Osteoblast (primary cell): ENCODE measurements at places on chromosomes 3 and 15.

GRCh38 chr15:69523010-69524001 lies 70.7 kb downstream of the RPLP1 start:
- DNase-seq: peak; percentile 95

- no peak for DNase-seq
Measured at GRCh38 chr3:145953316-145953715, 207.7 kb downstream of the PLOD2 start.

GRCh38 chr3:141349711-141350110 lies 18.6 kb upstream of the ZBTB38 start:
- no peak for DNase-seq

DNA sequence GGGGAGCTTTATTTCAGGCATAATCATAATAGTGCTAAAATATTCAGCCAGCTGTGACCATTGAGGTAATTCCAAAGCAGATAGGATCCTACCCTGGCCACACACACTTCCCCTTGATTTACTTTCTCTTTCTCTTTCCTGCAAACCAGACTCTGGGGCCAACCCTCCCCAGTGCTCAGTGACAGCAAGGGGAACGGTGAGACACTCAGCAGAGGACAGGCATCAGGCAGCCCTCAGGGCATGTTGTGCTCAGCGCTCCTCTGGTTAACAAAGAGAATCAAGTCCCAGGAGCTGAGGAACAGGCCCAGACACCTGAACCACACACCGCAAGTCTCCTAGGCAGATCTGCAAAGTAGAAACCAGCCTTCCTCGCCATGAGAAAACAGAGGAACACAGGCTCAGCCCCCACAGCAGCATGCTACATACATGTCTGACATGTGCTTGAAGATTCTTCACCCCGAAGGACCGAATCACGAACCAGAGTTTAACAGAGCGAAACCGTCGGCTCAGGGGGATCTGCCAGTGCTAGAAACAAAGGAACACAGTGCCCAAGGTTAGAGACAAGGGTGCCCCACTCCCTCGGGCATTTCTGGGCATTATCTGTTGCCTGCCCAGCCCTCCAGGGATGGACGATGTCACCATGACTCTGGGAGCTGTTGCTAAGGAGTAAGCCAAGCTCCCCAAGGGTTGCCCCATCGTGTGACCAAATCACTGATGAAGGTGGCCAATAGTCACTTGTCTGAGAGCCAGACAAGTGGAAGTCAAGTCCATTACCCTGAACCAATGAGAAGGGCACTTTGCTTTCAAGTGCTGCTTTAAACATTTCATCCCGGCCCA lies 17.5 kb downstream of the HDC start:
- DNase-seq: no peak

GRCh38 chr3:37997342-37997741 lies 6.8 kb downstream of the VILL start:
- DNase-seq: peak; percentile 22
